Immature natural killer cell (primary cell): ENCODE measurements at places on chromosomes 11 and 22.
A peak's percentile ranks its signal among the peaks of the same experiment; 100 is the strongest.

DNA sequence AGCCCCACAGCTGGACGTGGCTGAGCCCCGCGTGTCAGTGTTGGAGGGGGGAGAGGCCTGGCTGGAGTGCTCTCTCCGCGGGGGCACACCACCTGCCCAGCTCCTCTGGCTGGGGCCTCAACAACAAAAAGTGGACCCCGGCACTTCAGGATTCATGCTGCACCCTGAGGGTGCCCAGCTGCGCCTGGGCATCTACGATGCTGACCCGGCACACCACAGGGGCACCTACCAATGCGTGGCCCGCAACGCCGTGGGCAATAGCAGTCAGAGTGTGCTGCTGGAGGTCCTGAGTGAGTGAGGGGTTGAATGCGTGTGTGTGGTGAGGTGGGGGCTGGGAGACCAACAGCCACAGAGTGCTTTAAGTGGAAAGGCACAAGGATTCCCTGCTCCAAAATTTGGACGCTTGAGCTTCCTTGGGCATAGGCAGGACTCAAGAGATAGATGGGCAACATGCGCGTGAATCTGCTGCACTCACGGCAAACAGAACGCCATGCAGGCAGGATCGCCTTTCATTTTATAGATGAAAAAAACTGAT lies 7.6 kb downstream of the VSIG10L2 start:
- no peak for DNase-seq

DNA sequence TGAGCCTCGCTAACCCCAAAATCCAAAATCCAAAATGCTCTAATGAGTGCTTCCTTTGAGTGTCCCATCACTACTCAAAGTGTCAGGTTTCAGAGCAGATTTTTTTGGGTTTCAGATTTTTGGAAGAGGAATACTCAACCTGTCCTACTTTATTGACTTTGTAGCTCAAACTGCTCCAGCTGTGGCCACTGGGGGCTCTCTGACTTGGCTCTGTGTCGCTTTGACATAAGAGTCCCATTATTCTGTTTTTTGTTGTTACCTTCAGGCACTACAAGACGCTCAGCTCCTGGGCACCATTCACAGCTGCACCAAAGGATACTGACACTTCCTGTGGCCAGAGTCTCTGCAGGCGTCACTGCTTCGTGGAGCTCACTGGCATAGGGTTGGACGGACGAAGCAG lies 41.1 kb downstream of the PHF21B start:
- no peak for DNase-seq

DNA sequence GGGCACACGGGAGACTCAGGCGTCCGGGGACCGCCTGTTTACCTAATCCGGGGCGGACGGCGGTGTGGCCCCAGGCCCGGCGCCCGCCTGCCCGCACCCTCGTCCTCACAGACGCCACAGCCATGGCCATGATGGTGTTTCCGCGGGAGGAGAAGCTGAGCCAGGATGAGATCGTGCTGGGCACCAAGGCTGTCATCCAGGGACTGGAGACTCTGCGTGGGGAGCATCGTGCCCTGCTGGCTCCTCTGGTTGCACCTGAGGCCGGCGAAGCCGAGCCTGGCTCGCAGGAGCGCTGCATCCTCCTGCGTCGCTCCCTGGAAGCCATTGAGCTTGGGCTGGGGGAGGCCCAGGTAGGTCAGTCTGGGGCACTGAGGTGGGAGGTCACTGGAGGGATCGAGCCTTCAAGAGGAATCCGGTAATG lies 10.0 kb upstream of the RAB1B start:
- no peak for DNase-seq

GRCh38 chr11:86811637-86812321 lies 11.4 kb downstream of the PRSS23 start:
- DNase-seq: no peak

GRCh38 chr11:64591257-64592233 lies 525 bp downstream of the SLC22A12 start:
- no peak for DNase-seq

DNA sequence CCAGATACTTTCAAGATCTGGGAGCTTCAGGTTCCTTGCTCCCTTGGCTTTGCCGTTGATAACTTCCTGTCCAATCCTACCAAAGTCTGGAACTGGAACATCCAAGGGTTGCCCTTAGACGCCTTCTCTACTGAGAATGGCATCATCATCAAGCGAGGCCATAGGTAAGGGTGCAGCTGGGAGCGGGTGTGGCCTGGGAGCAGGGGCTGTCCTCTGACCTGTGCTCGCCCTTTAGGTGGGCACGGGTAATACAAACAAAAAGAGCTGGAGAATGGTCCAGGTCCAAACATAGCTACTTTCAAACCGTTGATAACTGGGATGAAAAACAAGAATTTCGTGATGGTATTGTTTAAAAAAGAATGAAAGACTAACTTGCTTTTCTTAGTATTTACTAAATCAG lies 25.0 kb downstream of the CASP12 start:
- no peak for DNase-seq

GRCh38 chr11:22193348-22194051 lies 615 bp downstream of the ANO5 start:
- no peak for DNase-seq

- no peak for DNase-seq
These were observed 96.0 kb downstream of the EXT2 start for GRCh38 chr11:44191322-44192016.

- DNase-seq: no peak
These were observed 78.1 kb downstream of the GALNT18 start for GRCh38 chr11:11543656-11544055.

GRCh38 chr11:127199306-127199801 lies 198.8 kb upstream of the KIRREL3 start:
- no peak for DNase-seq

GRCh38 chr11:46249938-46250744 lies 27.3 kb upstream of the CREB3L1 start:
- DNase-seq: no peak

DNA sequence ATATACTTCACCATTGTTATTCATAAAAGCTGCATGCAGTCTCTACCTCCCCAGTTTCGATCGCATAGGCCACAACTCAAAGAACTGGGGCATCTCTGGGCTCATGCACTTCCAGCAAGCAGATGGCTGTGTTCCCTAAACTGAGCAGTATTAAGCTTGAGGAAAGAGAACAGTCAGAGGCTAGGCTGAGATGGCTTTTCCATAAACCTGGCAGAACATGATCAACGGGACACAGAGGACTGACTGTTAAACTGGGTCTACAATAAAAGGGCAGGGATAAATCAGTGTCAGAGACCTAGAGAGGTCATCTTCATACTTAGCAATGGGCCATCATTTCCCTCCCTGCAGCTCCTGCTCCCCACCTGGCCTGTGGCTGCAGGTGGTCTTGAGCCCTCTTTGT lies 171.0 kb upstream of the NECTIN1 start:
- DNase-seq: no peak

- peak; percentile 81 for DNase-seq
These were observed 4.3 kb upstream of the BAIAP2L2 start for GRCh38 chr22:38114484-38115398.

GRCh38 chr11:32033067-32033466 lies 57.8 kb upstream of the RCN1 start:
- no peak for DNase-seq

GRCh38 chr11:26834601-26835000 lies 112.7 kb upstream of the SLC5A12 start:
- DNase-seq: no peak

DNA sequence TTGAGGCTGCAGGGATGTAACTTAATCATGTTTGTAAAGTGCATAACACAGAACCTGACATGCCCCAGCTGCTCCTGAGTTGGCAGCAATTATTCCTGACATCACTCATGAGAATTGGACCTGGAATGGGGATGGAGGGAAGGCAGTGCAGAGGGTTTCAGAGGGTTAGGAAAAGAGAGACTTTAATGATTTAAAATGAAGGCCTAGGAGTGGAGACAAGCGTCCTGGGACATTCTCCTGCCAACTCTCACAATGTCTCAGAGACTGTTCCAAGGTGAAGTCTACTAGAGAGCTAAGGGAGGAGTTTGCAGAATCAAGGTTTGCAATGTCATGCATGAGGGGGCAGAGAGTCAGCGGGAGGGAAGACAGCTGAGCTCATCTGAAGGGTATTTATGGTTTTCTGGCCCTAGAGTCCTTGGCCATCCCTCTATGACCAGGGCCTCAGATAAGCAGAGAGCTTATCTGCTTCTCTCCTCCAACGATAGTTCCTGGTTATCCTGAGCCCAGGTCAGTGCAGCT lies 36.9 kb downstream of the GGTLC2 start:
- no peak for DNase-seq

GRCh38 chr11:1750840-1751530 lies 590 bp upstream of the IFITM10 start:
- no peak for DNase-seq

DNA sequence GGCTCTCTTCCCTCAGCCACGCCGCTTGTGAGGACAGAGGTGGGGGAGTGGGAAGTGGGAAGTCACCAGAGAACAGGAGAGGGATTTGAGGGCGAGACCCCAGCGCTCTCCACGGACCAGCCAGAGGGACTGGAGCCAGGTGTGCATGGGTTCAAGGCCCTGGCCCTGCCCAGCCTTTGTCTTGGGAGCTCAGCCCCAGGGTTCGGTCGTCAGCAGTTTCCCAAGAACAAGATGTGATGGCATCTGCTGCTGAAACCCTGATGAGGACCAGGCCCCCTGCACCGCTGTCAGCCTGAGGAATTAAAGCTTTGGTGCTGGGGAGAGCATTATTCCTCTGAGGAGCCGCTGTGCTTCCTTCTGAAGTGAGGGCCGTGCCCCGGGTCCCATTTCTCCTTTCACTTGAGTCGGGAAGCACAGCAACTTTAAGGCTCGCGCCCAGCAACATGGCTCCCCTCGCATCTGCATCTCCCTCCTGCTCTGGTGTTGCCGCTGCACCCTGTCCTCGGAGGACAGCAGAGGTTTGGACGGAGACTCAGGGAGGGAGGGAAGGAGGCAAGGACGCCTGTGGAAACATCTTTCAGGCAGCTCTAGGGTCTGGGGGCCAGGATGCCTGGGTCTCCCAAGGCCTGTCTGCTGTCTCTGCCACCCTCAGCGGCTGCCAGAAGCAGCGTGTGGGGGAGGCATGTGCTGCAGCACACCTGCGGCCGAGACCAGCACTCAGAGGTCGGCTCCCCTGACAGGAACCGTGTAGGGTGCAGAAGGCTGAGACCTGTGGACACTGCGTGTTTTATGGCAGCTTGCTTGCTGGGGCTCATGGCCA lies 3.8 kb downstream of the IFITM5 start:
- no peak for DNase-seq

GRCh38 chr22:45185718-45186514 lies 22.2 kb downstream of the NUP50 start:
- DNase-seq: no peak

DNA sequence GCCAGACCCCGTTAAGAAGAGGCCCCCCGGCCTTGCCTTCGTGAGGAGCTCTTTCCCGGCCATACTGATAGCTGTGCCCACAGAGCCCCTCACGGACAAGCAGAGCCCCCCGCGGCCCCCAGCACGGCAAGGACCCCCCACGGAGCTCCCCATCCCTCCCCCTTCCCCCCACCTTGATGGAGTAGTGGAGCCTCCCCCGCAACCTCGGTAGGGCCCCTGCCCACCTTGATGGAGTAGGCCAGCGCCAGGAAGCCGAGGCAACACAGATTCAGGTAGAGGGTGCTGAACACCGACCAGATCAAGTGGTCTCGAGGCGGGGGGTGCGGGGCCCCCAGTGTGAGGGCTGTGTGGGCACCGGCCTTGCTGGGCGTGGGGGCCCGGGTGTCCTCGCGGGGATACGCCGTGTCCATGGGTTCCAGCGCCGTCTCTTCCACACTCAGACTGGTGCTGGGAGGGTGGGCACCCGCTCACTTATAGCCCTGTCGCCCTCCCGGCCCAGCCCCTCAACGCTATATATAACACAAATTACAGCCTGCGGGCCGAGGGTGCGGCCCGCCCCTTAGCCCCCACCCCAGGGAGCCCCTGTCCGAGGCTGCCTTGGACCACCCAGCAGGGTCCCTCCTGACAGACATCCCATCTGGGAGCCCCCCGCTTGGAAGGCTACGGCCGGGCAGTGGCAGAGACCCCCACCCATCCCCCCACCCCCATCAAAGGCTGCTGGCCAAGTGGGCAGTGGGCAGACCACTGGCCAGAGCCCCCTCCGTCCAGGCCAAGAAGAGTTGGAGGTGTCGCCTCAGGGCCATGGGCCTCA lies at the start of gene IFITM5:
IFITM5 (minus strand) TSS at position 446 of the 811 bp plus-strand sequence; CDS start at position 410, 36 bp downstream.
- DNase-seq: no peak

DNA sequence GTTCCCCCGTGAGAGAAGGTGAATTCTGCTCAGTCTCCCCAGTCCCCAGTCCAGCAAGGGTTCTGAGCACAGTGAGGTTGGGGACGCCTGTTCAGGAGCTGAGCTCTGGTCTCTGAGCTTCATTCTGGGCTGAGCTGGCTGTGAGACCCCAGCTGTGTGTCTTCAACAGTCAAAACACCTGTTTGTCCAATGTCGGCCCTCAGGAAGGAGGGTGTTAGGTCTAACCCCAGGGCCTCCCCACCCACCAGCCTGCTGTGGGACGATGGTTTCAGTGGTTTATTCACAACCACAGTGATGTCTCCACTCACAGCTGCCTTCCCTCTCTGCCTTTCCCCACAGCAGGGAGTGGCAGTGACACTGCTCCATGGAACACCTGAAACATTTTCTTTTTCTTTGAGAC lies 1282.9 kb downstream of the TBC1D22A start:
- peak; percentile 31 for DNase-seq

GRCh38 chr11:5367448-5368074 lies 16.1 kb upstream of the OR51M1 start:
- no peak for DNase-seq

GRCh38 chr11:29159552-29160465 lies 857.0 kb downstream of the KCNA4 start:
- DNase-seq: no peak

GRCh38 chr22:32106930-32107329 lies 52.2 kb downstream of the C22orf42 start:
- no peak for DNase-seq

DNA sequence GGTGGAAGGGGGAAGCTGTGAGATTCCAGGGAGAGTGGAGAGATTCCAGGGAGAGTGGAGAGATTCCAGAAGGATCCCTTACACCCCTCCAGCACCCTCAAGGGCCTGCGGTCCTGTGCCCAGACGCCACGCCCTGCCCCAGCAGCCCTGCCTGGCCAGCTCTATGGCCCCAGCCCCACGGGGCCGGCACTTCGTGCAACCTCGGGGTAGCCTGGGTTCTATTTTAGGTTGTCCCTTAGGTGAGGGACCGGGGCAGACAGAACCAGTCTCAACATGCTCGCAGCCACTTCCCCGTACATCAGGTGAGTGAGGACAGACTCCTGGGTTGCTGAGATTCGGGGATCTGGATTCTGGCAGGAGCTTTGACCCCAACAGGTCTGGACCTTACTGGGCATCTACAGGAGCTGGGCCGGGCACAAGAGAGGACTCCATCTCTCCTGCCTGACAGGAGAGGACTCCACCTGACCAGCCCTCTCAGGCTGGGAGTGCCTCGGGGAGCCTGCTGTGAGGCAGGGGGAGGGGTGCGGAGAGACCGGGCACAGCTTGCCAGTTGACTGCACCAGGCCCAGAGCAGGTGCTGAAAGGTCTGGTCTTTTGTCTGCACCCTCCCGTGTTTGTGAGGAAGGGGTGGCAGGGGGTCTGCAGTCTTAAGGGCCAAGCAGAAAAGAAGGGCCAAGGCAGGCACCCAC lies 8.5 kb upstream of the ADORA2A start:
- no peak for DNase-seq

GRCh38 chr11:73866586-73866996 lies 10.1 kb downstream of the COA4 start:
- no peak for DNase-seq

- no peak for DNase-seq
These were observed 9.9 kb upstream of the ACER3 start for GRCh38 chr11:76850815-76851214.
